ENCODE measurements at places on chromosomes 7 and 10. TPM values are rescaled to one million over a fixed set of nuclear protein-coding genes. Genes with fewer than 3 reads are reported as not detected.

The GRID2IP gene
- total RNA-seq: not detected

The PDE6C gene
- total RNA-seq: not detected

The AKR1C3 gene
- total RNA-seq: 20.6 TPM

The LOXL4 gene
- 10.4 TPM for total RNA-seq

The DYNC1I1 gene
- 3.1 TPM for total RNA-seq

The BLNK gene
- 1.4 TPM for total RNA-seq

The SLC18A3 gene
- not detected for total RNA-seq

The BMPER gene
- total RNA-seq: 1.9 TPM

The MPP7 gene
- 12.1 TPM for total RNA-seq

The ADCY1 gene
- 3.9 TPM for total RNA-seq

The ZWINT gene
- total RNA-seq: 0.82 TPM

The ELN gene
- 36.5 TPM for total RNA-seq

The AP1S1 gene
- 7.1 TPM for total RNA-seq

The REEP3 gene
- 17.2 TPM for total RNA-seq

The NIPSNAP2 gene
- total RNA-seq: 241 TPM

The CH25H gene
- 1.1 TPM for total RNA-seq

The XRCC2 gene
- total RNA-seq: 0.26 TPM

The ZSWIM8 gene
- total RNA-seq: 65.1 TPM

The CHCHD3 gene
- 184 TPM for total RNA-seq

The MMD2 gene
- not detected for total RNA-seq

The MYPN gene
- total RNA-seq: 338 TPM

The UTF1 gene
- total RNA-seq: not detected

The OR2A5 gene
- not detected for total RNA-seq

The OR6V1 gene
- not detected for total RNA-seq

The MRM2 gene
- 19.7 TPM for total RNA-seq

The ZCWPW1 gene
- 3.9 TPM for total RNA-seq

The GPAM gene
- 20.1 TPM for total RNA-seq

The CPN1 gene
- not detected for total RNA-seq

The LRGUK gene
- 0.43 TPM for total RNA-seq

The LBX1 gene
- 7.4 TPM for total RNA-seq

The ENTPD1 gene
- total RNA-seq: 3.9 TPM

The FAM237B gene
- not detected for total RNA-seq

The PRRT4 gene
- 27.7 TPM for total RNA-seq

The CCDC3 gene
- total RNA-seq: 4.7 TPM

The OGDHL gene
- total RNA-seq: not detected

The RAB11FIP2 gene
- total RNA-seq: 9.1 TPM

Measured in psoas muscle (tissue), 8 donors.